ENCODE measurements at places on chromosomes 2 and 18.

DNA sequence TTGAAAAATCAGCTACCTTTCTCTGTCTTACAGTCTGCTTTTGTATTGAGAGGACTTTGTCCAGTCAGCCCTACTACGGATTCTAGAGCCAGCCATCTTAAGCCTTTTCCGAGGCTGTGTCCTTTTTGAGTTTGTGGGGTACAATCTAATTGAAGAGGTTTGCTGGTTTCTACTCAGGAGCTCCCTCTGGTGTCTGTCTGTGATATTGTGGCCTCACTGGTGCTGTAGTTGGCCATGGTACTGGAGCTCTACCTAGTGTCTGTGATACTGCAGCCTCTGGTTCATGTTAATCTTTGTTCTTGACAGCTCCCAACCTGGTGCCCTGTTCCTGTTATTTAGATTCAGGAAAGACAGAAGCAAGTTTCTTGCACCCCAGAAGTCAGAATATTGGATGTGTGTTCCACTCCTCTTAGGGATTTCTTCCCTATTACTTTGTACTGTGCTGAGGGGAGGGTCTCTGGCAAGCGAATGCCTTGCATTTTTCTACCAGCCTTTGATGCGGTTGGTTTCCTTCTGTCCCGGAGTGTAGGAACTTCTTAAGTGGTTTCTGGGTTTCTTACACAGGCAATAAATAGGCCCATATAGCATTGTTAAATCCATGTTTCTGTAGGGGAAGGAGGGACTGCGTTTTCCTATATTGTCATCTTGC is 78.5 kb downstream of the ACSL3 start:
- DNase-seq = no peak

- no peak for DNase-seq
Observed at GRCh38 chr2:9753276-9753600, 90.0 kb upstream of the TAF1B start.

- no peak for DNase-seq
Observed at GRCh38 chr18:10689236-10690034, 163.6 kb downstream of the NAPG start.

DNA sequence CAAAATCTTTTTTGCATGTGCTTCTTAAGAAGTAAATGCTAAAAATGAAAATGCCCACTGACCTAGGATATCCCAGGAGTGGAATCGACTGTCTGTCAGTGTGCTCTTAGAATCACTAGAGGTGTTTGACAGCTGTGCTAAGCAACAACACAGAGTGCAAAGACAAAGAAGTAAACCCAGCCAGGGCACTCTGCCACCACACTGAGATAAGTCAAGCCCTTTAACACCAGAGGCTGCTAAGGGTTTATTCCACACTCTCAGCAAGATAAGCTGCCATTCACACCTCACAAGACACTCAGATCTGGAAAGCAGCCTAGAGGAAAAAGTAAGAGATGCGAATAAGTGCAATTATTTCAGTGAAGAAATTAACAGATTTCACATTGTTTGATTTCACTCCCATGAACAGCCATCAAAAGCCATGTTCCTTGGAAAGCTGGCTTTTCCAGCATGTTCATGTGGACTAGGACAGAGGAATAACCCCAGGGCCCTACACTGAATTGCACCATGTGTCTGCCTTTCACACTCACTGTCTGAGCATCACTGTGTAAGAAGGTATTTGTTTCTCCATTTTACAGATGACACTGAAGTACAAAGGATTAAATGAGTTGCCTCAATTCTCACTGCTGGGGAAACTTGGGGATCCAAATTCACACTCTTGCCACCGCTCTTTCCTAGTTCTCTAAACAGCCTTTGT is 6.0 kb upstream of the BMP10 start:
- no peak for DNase-seq

DNA sequence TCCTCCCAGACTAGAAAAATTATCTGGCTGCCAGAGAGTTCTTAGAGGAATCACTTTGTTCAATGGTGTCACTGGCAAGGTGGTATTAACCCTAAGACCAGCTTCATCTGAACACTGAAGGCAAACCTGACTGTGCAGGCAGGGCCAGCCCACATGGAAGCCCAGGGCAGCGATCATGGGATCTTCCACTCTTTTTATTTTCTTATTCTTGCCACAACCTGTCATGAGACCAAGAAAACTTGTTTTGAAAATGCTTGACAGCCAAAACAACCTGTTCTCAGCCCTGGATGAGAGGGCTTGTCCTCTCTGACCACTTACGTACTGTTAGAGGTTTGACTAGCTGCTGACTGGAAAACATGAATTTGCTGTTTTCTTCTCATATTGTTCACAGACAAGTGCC is 75.3 kb upstream of the FOSL2 start:
- DNase-seq = no peak

DNA sequence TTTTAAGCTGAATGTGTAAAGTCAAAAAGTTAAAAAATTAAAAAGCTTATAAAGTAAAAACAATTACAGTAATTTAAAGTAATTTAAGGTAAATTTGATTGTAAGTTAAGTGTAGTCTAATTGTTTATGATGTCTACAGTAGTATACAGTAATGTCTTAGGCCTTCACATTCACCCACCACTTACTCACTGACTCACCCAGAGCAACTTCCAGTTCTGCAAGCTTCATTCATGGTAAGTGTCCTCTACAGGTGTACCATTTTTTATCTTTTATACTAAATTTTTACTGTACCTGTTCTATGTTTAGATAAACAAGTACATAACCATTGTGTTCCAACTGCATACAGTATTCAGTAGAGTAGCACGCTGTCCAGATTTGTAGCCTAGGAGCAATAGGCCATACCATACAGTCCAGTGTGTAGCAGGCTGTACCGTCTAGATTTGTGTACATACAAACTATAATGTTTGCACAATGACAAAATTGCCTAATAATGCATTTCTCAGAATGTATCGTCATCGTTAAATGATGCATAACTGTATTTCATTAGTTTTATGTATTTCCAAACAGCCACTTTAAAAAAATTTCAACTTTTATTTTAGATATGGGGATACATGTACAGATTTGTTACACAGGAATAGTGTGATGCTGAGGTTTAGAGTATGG is 319.3 kb downstream of the DYSF start:
- DNase-seq = no peak

DNA sequence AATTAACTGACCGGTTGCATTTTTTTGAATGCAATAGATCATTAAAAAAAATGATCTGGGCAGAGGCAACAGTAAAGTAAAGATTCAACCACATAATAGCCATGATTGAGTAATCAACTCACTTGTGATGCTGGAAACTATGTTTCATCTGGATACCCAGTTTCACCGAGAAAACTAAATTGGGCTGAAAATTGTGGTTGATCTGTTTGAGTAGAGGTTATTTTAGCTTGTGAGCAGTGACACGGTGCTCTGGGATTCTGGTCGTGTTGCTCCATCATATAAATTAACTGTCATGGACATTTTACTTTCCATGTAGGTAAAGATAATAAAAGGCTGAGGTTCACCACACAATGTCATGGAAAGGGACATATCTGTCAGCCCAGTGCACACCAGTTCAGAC is 58.7 kb downstream of the CD226 start:
- no peak for DNase-seq

- DNase-seq = no peak
Observed at GRCh38 chr2:1371082-1371481, 42.2 kb upstream of the TPO start.

- no peak for DNase-seq
Observed at GRCh38 chr2:157321466-157321865, 4.2 kb downstream of the ERMN start.
